ENCODE measurements at places on chromosomes 5 and 9.
A peak's percentile ranks its signal among the peaks of the same experiment; 100 is the strongest.

GRCh38 chr9:131854896-131855613 lies 115.2 kb upstream of the RAPGEF1 start:
- DNase-seq = peak; percentile 6

DNA sequence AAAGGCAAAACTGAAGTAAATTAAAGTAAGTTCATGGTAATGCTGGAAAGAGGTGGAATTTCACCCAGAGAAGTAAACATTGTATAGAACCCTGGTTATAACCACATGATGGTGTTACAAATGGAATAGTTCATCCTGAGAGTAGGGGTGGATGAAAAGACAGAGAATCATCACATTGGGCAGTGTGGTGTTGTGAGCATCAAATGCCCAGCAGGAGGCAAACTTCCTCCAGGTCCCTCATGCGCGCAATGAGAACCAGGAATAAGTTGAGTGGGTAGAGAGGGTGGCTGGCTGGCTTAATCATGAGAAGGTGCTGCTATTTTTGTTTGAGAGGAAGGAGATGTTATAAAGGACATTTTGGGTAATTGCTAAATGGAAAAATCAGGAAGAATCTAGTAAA lies 163.3 kb upstream of the HMHB1 start:
- no peak for DNase-seq

- DNase-seq = no peak
These were observed 186.7 kb downstream of the CFAP90 start for GRCh38 chr5:7664208-7664607.

DNA sequence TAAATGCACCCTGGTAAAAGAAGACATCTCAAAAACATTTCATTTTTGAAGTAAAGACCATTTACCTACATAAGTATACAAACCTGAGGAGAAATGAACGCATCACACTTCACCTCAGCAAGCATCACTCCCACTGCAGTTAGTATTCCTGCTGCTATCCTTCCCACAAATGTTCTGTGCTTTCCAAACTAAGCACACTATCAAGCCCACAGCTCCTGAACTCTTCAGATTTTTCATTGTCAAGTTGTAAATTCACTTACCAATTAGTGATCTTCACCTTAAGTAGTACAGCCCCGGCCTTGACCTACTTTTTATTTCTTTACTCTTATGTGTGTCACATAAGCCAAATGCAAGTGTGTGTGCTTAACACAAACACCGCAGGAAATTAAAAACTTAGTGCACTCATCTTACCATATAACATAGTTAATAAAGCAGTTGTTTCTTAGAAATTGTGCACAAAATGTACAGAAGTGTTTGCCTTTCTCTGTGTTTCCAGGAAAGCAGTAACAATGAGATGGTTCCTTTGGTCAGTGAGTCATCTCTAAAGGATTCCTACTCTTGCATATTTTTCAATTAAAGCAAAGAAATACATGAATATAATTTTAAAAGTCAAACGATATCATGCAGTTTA lies 169.4 kb downstream of the APBA1 start:
- DNase-seq = no peak

- DNase-seq = no peak
These were observed 159.4 kb upstream of the FER start for GRCh38 chr5:108588323-108588722.

- DNase-seq = peak; percentile 49
These were observed 859 bp downstream of the CSNK1G3 start for GRCh38 chr5:123512611-123513461.

DNA sequence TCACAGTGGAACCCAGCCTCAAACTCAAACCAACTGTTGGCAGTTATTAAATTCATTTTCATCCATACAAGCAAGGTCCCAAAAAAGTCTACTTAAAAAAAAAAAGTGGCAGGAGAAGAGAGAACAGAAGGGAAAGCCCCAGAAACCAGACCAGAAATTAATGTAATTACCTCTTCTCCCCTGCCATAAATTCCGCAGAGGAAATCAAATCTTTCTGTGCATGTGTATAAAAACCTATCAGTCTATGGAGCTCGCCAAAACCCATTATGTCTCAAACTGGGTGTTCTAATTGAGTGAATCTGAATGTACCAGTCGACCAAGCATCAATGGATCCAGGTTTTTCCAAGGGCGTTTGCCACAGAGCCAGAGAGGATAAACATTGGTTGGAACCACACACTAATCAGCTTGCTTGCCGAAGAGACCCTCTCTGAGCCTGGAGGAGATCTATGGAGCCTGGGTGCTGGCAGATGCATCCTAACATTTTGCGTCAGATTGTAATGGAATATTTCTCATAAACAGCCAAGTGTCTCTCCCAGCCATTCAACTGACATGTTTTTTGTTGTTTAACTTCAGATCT lies 7.9 kb upstream of the HAND1 start:
- DNase-seq = no peak

DNA sequence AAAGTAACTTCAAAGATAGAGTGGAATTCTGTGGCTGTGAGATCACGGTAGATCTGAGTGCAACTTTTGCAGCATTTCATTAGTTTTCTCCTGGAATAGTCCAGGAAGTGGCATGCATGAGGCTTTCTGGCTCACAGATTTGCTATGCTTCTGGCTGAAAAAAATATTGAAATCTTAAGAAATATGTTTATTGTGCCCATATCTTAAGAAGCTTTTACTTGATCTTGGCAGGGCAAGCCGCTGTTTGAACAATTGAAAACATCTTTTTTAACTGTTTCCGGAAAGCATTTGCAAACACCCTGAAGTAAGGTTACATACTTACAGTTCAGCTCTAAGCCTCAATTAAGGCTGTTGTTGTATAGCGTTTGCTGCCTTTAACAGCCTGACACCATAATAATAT lies 135.7 kb upstream of the GDNF start:
- DNase-seq = no peak

GRCh38 chr5:34648840-34649158 lies 7.3 kb upstream of the RAI14 start:
- DNase-seq = no peak

DNA sequence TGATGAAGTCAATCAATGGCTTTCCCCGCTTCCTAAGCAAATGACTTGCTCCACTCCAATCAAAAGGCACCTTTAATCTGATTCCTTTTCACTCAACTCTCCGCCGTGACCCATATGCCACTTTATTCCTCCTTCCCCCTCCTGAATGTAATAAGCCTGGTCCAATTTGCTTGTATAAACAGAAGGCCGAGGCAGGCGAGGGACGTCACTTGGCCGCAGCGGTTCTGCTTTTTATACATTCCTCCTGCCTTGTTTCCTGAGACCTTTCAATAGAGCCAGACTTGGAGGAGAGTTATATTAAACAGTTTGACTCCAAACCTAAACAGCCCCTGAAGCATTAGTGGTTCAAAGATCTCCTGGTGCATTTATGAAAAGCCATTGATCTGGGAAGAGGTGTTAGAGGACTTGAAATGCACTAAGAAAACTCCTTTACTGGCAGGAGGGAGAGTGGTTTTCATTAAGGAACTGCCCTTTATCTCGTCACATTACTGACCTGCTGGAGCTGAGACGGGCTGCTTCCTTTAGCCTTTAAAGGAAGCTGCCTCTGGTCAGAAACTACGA lies 273.4 kb downstream of the SLIT3 start:
- no peak for DNase-seq

DNA sequence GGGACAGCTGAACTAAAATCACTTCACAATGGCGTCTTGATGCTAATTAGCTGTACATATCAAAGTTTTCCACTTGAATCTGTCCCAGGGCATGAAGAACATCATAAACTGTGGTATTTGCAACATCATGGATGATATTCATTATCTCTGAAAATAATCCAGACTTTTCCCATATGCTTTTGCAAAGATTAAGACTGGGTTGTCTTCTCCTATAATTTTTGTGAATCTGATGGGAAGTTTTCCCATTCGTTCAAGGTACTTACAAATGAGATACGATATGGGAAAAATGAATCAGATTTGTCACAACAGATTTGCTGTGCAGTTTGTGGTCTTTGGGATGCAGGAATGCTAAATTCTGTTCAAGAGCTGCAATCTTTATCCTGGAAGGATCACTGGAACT lies 17.4 kb upstream of the ADAMTS16 start:
- DNase-seq = no peak

DNA sequence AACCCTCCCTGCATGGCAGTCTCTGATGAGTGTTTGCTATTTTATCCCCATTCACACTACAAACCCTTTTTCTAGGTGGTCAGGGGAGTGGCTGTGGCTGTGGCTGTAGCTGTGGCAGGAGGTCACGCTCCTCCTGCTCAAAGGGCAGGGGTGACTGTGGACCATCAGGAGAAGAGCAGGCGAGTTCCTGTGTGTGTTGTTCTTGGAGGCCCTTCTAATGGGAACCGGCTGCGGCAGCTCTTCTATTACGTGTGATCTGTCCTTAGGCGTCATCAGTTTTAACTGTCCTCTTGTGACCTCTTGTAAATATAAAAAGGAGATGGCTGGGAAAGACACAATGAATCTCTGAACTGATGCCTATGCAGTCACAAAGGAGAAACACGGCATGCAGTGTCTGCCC lies 65.1 kb downstream of the ANKH start:
- no peak for DNase-seq

- DNase-seq = no peak
These were observed 8.8 kb upstream of the BARX1 start for GRCh38 chr9:93963969-93964368.

DNA sequence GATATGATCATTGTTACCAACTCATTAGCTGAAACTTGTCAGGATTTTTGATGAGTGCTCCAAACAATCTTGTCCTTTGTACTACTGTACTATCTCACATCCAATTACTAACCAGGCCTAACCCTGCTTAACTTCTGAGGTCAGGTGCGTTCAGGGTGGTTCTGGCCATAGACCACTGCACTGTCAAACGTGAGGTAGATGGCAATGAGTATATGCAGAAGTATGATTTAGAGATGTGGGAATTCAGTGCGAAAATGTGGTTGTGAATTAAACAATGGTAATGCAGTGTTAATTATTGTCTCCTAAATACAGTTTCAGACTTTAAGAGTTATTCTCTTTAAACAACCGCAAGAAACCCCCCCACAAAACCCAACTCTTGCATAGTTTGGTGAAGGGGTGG lies 86.5 kb downstream of the ANKRD55 start:
- no peak for DNase-seq

- DNase-seq = no peak
These were observed 38.2 kb upstream of the RPL26L1 start for GRCh38 chr5:172920995-172921394.

- no peak for DNase-seq
These were observed 18.4 kb upstream of the RARS1 start for GRCh38 chr5:168467755-168468330.

- peak; percentile 77 for DNase-seq
These were observed 477.1 kb downstream of the SPOCK1 start for GRCh38 chr5:137022043-137022442.

GRCh38 chr5:67028371-67028770 lies 168.2 kb downstream of the CD180 start:
- no peak for DNase-seq

GRCh38 chr9:129665814-129666520 lies 520 bp downstream of the PRRX2 start:
- no peak for DNase-seq

- DNase-seq = no peak
These were observed 389.5 kb downstream of the ACTL7B start for GRCh38 chr9:108466304-108466703.

DNA sequence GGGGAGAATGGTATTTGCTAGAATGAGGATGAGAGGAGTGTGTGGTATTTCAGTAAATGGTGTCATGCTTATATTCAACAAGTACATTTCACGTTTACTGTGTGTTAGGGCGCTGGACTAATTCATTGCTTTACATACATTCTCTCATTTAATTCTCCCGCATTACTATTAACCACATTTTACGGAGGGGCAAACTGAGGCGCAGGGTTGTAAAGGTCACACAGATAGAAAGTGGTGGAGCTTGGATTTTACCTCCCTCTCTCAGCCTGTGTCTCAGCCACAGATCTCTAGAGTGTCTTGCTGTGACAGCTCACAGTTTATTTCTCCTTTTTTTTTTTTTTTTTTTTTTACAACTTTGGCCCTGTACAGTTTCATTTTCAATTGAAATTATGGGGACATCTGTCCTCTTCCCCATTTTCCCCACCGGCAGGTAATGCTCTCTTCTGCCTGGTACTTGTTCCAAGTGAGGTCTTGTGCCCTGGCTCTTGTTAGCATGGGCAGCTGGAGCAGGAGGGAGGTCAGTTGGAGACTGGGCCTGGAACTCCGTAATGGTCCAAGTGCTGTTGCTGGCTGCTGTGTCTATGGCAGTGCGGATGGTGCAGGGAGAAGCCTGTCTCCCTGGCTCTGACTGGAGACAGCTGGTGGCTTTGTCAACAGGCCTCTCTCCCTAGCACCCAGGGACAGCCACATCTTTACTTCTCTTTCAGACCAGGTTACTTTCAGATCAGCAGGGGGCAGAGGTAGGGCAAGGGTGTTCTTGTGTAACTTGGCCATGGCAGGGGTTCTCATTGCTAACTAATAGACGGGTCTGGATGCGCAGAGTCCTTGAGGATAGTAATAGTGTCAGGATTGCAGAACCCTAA lies 20.5 kb upstream of the NDST1 start:
- DNase-seq = peak; percentile 65

DNA sequence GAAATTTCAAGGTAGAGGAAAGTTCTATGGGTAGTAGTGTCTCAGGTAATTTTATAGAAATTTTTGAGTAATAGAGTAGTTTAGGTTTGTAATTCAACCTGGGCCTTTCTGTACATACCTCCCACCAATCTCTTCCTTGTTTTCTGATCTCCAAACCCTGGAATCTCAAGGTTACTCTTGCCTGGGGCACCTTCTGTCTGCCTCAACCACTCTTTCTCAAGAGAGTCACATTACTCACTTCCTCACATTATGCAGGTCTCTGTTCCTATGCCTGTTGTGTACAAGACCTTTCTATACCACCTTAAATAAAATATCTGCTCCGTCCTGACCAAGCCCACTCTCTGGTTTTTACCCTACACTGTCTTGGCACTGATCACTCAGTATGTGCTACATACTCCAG lies 412.6 kb upstream of the CTNND2 start:
- no peak for DNase-seq

DNA sequence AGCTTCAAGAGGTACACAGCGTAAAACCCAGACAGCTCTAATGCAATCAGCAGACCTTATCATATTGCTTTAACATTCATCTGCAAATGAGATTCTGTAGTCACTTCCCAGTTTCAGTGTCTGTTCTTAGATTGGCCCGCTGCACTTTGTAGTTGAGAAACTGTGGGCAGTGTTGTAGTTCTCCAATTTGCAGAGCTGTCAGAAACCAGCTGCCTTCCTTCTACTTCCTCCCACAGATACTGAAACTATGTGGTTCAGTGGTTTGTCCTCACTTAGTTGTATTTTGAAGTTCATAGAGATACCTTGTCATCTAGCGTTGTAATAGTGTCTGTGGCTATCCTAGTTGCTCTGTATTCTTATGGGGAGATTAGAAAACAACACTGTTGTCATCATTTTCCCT lies 39.6 kb upstream of the TRIM36 start:
- no peak for DNase-seq

DNA sequence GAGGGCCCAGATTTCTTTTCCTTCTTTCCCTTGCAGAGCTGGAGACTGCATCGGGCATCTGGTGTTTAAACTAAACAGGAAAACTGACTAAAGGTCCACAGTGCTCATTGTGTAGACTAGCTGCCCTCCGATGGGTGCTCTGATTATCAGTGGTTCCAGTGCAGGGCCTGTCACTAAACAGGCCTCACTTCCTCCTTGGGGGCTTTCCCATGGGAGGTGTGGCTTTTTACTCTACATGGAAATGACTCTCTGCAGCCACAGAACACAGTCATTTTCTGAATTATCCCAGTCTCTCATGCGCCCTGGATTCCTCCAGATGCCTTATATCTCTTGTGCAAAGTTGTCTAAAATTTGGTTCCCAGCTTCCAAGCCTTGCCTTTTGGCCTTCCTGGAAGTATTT lies 199.2 kb downstream of the TRIO start:
- DNase-seq = no peak

- DNase-seq = no peak
These were observed 80.6 kb downstream of the CEMIP2 start for GRCh38 chr9:71687676-71688075.

GRCh38 chr5:43037636-43038495 lies 2.3 kb downstream of the ANXA2R start:
- no peak for DNase-seq
